ENCODE measurements at places on chromosomes 13 and 19.
A peak's percentile ranks its signal among the peaks of the same experiment; 100 is the strongest.

DNA sequence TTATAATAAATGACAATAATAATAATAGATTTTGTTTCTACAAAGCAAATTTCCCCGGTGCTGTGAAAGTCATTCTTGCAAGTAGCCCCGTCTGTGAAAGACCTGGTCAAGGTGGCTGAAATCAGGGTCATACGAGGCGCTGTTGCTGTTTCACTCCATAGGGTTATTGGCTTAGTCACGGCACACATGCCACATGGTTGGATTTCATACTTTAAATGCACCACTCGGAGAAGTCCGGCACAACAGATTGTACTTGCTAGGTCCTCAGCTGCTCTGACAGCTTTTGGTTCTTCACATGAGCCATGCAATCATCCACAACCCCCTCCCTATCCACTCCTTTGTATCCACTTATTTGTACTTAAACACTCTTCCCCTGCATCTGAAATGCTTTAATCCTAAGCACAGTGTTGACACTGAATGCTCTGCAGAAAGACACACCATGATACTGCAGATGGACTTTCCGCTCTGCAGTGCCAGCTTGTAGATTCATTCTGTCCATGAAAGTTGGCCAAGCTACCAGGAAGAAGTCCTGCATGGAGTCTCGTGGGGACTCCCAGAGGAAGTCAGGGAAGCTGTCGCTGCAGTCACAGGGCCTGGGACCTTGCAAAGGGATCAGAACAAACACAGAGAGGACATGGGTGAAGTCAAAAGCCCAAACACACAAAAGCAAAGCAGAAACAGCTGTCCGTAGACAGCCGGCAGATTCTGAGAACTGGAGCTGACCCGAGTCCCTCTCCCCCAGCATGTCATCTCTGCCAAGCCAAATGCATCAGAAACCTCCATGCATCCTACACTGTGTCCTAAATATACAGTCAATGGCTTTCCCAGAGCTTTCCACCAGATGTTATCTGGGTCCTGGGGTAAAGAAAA is 124.6 kb downstream of the COL4A2 start:
- peak; percentile 50 for DNase-seq

GRCh38 chr19:45587873-45588272 is 3.3 kb upstream of the OPA3 start:
- DNase-seq = no peak

- DNase-seq = peak; percentile 36
Measured at GRCh38 chr19:29843180-29844051, 31.6 kb downstream of the CCNE1 start.

DNA sequence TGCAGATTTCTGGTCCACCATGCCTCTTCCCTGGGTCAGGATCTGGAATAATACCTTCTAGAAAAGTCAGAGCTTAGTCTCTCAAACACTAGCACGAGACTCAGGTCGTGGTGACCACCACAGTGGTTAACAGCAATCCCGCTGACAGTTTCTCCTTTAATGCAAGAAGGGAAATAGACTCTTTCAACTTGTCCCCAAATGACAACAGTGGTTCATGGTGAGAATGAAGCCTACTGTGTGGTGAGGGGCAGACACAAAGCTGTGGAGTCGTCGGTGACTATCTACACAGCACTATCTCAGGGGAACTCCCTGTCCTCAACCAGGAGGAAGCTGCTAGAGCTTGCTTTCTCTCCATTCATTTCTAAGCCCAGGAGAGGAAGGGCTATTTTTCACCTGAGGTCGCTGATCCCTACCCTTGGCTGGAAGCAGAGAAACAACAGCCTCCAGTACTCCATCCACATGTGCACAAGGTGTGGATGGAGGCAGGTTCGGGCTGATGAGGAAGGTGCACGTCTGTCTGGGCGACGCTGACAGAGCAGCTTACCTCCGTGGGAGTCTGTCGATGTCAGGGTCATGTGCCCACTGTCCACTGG is 72.4 kb downstream of the STK24 start:
- DNase-seq = no peak

DNA sequence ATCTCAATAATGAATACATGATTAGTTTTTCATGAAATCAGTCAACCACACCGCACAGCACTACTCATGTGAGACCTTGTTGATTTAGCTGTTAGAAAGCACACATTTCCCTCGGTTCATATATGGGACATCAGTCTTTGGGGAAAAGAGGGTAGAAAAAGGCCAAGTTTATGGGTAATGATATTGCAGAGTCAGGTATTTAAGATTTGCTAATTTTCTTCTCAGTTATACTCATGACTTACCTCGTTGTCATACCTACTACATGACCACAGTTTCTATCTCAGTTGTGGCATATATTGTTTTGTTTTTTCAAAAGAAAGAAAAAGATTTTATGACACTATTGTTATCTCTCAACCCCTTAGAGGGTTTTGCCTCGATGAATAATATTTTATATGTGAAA is 165.6 kb downstream of the POU4F1 start:
- no peak for DNase-seq

GRCh38 chr19:18208098-18208951 is 4.5 kb upstream of the RAB3A start:
- peak; percentile 44 for DNase-seq

- DNase-seq = no peak
Measured at GRCh38 chr13:45218689-45219088, 17.8 kb upstream of the KCTD4 start.

All from left ventricle myocardium inferior (tissue), 1 donor.